ENCODE measurements at places on chromosomes 5 and 9. TPM values are rescaled to one million over a fixed set of nuclear protein-coding genes. Genes with fewer than 3 reads are reported as not detected.

- H3K4me3 ChIP-seq: no peak overlapping the region
- H3K27me3 ChIP-seq: no peaks in the 10 kb centered on the region
- H3K4me1 ChIP-seq: peaks cover 18% of the 10 kb centered on the region
- no peak for DNase-seq
Observed at GRCh38 chr9:130010151-130010988, 32.6 kb downstream of the FNBP1 start.

Gene PDCD1LG2
- 4.2 TPM for total RNA-seq

Gene CDC14B
- 17.1 TPM for total RNA-seq

Gene OLFM1
- 21.5 TPM for total RNA-seq

Measured in left lung (tissue), 14 donors.